ENCODE measurements at places on chromosomes 5 and 9. TPM values are rescaled to one million over a fixed set of nuclear protein-coding genes. Genes with fewer than 3 reads are reported as not detected.

Gene PCDHB9
- total RNA-seq = 0.09 TPM

Gene CCDC180
- 1.7 TPM for total RNA-seq

Gene SRD5A1
- total RNA-seq = 12.2 TPM

Gene IFNB1
- total RNA-seq = not detected

Gene GRM6
- not detected for total RNA-seq

Gene SNAPC3
- total RNA-seq = 36.1 TPM

Gene WWC1
- 1.8 TPM for total RNA-seq

Gene CDC14B
- 22.8 TPM for total RNA-seq

Gene DIAPH1
- 9.2 TPM for total RNA-seq

Gene GFI1B
- not detected for total RNA-seq

Gene MEIKIN
- total RNA-seq = not detected

All from smooth muscle cell of bladder (primary cell).